Kidney capillary endothelial cell (primary cell): ENCODE measurements at places on chromosomes 3 and 15.

GRCh38 chr3:183870563-183870962, 14.1 kb downstream of the PARL start:
- DNase-seq: no peak

DNA sequence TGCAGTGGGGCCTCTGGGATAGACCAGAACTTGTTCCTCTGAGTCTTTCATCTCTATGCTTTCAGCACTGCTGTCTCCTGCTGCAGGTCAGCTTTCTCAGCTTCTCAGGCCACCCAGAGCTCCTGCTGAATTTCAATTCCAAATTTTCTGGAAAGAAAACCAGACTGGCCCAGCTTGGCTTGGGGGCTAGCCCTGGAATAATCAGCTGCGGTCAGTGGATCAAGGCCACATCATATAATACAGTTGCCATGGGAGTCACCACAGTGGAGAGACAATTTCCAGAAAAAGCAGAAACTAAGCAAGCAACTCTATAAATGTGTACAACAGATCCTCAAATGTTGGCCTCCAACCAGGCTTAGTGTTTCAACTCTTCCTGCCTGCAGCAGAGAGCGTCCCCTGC, 91.1 kb upstream of the SLC24A5 start:
- DNase-seq: no peak

DNA sequence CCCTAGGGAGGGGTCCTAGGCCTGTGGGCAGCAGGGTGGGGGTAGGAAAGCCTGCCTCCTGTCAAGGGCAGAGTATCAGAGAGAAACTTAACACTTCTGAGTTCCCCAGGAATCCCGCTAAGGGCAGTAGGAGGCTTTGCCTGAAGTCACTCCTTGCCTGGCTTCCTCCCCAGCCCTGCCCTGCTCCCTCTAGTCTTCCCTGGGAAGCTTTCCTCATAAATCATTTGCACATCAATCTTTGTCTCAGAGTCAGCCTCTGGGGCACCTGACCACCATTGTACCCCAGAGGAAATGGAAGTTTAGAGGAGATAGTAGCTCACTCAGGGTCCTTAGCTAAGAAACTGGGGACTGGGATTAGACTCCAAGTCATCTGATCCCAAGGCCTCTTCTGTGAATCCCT, 129.4 kb upstream of the TLE3 start:
- DNase-seq: no peak

DNA sequence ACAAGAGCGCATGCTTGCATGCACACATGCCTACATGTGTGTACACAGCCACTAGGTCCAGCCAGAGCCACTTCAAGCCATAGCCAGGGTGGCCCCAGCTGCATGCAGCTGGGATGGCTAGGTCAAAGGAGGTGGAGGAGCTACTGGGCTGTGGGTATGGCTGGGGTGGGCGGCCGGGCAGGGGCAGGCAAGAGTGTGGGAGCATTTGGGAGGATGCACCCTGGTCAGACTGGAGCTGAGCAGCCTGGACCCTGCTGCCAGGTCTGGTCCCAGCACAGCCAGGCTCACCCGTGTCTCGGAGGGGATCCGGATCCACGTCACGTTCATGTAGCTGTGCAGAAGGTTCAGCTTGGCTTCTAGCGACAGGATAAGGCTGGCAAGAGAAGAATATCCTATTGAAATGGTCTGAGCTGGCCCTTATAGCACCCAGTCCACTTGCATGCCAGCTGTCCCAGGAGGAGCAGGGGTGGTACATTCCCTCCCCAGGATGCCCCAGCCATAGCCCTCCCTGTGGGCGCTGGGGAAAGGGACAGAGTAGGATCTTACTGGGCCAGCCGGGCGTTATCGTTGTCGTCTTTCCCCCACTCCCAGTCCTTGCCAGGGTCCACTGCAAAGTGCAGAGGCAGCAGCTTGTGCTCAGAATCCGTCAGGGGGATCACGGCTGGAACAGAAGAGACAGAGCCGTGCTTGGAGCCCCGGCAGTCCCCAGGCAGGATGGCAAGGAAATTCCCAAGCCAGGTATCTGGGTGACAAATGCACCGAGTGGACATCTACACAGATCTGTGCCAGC, 160.5 kb downstream of the KLF13 start:
- no peak for DNase-seq

- no peak for DNase-seq
Measured at GRCh38 chr15:51688863-51689262, 7.6 kb downstream of the SCG3 start.

DNA sequence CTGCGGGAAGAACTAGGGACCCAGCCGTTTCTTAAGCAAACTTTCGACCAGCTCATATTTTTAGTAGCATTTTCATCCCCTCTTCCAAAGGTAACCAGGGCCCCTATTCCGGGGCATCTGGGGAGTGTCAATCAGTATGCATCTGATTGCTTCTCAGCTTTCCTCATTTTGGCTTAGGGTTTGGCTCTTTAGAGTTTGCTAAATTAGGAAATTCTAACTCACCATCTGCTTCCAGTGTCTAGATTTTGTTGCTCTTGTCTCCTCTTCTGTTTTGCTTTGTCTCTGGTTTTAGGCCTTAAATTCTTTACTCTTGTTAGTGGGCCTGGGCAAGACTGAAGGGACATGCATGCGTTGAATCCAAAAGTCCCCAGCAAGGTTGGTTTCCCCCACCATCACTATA, 9.6 kb upstream of the ABTB1 start:
- DNase-seq: no peak

- DNase-seq: no peak
Measured at GRCh38 chr3:184765730-184766074, 46.3 kb upstream of the VPS8 start.

DNA sequence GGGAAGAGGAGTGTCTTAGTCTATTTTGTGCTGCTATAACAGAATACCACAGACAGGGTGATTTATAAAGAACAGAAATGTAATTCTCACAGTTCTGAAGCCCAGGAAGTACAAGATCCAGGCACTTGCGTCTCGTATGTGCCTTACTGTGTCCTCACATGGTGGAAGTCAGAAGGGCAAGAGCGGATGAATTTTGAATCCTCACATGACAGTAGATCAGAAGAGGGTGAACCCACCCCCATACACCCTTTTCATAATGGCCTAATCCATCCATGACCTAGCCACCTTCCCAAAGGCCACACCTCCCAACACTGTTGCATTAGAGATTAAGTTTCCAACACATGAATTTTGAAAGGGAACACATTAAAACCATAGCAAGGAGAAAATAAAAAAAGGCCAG, 18.7 kb upstream of the ANXA2 start:
- DNase-seq: no peak

GRCh38 chr15:57572468-57572867, 19.2 kb upstream of the MYZAP start:
- no peak for DNase-seq

- DNase-seq: no peak
Measured at GRCh38 chr3:107951126-107951525, 139.7 kb downstream of the CD47 start.

DNA sequence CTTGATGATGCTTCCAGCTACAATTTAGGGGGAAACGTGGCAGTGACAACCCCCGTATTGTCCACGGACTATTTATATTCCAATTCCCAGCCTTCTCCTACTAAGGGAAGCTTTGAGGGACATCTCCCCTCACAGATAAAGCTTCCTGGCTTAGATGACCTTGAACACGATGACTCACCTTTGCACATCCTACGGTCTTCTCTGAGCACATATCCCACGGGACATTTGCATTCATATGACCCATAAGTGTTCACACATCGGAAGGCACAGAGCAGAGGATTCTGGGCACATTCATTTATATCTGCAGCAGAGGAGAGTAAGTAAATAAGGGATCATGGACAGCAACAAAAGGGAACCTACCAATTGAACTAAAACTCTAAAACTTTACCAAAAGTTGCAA, 101.5 kb downstream of the DUT start:
- no peak for DNase-seq

GRCh38 chr3:10150987-10151386, 9.4 kb downstream of the VHL start:
- DNase-seq: no peak

DNA sequence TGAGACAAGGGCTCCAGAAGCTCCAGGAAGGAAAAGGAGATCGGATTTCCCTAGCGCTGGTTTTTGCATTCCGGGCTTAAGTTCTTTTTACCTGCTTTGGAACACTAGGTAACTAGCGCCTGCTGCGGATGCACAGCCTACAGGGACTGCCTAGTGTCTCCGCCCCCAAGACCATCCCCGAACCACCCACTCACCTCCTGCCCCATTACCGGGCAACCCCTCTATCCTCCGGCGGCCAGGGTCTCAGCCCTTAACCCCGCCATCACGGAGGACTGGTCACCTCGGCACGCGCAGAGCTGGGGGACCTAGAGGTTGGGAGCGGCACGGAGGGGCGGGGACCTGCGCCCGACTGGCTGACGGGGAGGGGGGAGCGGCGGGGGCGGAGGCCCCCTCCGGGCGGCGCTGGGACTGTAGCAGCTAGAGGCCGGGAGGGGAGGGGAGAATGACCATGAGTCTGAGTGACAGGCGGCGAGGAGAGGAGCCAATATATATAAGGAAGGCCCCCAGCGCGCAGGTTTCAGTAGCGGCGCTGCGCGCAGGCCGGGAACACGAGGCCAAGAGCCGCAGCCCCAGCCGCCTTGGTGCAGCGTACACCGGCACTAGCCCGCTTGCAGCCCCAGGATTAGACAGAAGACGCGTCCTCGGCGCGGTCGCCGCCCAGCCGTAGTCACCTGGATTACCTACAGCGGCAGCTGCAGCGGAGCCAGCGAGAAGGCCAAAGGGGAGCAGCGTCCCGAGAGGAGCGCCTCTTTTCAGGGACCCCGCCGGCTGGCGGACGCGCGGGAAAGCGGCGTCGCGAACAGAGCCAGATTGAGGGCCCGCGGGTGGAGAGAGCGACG, at the start of gene DLL4:
Gene DLL4, plus strand, starts transcription at position 520 of the 839 bp plus-strand sequence. CDS start 329 bp downstream, outside the sequence.
- peak; percentile 95 for DNase-seq

DNA sequence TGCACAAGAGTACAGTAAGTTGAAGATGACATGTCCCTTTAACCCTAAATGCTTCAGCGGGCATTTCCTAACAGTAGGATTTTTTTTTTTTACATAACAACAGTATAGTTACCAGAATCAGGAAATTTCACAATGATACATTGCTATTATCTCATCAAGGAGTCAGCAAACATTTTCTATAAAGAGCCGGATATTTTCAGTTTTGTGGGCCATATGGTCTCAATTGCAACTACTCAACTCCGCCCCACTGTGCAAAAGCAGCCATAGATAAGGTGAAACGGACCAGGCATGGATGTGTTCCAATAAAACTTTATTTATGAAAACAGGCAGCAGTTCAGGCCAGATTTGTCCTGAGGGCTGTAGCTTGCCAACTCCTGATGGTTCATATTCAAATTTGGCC, 130.6 kb downstream of the SMAD6 start:
- no peak for DNase-seq

DNA sequence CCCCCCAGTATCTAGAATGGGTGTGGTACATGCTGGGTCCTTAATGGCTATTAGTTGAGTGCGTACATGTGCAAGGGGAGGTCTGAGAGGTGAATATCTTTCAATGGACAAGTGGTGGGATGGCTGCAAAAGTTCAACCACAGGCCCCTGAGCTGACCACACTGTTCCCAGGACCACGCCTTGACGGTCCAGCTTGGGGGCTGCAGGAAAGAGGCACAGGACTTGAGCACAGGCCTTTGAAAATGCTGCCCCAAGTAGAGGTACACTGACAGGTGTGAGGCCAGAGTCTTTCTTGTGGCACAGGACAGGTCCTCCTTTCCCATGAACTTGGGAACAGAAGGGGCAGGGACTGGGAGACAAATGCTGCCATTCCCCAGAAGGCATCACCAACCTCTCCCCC, 24.0 kb downstream of the AMOTL2 start:
- DNase-seq: no peak

DNA sequence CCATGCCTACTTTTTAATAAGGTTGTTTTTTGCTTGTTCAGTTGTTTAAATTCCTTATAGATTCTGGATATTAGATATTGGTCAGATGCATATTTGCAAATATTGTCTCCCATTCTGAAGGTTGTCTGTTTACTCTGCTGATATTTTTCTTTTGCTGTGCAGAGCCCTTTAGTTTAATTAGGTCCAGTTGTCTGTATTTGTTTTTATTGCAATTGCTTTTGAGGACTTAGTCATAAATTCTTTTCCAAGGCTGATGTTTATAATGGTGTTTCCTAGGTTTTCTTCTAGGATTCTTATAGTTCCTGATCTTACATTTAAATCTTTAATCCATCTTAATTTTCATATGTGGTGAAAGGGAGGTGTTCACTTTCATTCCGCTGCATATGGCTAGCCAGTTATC, 77.4 kb downstream of the PTPRG start:
- DNase-seq: no peak

DNA sequence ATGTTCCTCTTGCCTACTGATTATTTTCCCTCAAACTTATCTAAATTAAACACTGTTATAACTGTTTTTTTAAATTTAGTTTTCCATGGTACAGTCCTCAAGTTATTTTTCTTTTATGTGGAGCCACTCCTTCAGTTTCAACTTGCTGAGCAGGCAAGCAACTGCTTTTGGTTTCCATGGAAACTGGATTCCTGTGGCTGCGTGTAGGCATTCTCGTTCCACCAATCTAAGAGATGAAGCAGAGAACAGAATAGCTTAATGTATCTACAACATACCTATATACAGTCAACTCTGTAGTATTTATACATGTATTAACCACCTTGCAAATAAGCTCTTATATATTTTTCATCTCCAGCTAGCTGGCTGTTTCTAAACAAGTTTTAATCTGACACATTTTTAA, 25.8 kb upstream of the ANXA2 start:
- DNase-seq: peak; percentile 59

DNA sequence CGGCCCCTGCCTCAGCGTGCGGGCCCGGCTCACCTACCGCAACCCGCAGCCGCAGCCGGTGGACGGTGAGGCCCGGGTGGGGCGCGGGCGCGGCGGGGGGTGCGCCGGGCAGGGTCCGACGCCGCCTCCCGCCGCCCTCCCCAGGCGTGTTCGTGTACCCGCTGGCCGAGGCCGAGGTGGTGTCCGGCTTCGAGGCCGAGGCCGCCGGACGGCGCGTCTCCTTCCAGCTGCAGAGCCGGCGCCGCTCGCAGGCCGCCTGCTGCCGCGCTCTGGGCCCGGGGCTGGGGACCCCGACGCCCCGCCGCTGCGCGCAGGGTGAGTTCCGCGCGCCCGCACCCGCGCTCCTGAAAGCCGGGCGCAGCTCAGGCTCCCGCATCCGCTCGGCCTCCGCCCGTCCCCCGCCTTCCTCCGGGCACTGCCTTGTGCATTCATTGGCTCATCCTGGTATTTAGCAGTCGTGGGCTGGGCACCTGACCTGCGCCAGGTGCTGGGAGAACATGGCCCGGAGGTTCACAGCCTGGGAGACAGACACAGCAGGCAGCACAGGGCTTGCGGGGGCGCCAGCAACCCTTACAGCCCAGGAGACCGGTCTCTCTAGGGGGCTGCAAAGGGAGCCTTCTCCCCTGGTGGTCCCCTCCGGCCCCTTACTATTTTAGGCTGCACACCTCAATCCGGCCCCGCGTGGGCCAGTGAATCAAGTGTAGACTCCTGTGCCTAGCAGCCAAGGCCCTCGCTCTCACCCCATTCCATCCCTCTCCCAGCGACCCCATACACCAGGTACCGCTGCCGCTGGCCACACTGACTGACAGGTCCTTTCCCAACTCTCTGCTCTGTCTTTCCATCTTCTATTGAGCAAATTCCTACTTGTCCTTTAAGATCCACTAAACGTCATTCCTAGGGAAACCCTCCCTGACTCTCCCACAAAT, 1.5 kb downstream of the VWA5B2 start:
- DNase-seq: no peak

- no peak for DNase-seq
Measured at GRCh38 chr15:68819495-68820294, 1.0 kb downstream of the ANP32A start.
